DND-41 (cell line): ENCODE measurements at places on chromosomes 2 and 18.

GRCh38 chr2:200786826-200787225 is 24.9 kb upstream of the BZW1 start:
- no peak for DNase-seq

DNA sequence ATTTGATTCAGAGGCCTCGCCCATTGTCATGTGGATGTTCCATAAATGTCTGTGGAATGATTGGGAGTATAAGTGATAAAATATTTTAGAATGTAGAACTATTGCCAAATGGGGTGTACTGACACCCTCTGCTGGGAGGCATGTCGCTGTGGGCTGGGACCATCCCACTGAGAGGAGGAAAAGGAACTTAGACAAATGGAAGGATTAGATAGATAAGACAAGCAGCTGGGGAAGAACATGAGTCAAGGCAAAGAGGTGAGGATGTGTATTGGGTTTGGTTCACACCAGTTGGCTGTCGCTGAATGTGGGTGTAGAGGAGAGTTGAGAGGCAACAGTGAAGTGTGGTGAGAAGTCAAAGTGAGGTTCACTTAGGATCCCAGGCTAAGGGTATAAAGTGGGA is 4.0 kb downstream of the C2orf74 start:
- DNase-seq, result no peak

DNA sequence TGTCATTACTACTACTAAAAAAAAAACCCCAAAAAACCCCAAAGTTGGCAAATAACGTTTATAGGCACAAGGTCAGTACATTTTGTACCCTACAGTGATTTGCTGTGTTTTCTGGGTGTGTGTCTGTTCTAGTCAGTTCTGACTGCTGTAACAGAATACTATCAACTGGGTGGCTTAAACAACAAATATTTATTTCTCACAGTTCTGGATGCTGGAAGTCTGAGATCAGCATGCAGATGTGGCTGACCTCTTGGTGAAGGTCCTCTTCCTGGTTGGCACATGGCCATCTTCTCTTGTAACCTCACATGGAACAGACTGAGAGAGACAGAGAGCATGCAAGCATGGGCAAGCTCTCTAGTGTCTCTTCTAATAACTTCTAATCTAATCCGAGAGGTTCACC is 103.1 kb downstream of the CERS6 start:
- no peak for DNase-seq

DNA sequence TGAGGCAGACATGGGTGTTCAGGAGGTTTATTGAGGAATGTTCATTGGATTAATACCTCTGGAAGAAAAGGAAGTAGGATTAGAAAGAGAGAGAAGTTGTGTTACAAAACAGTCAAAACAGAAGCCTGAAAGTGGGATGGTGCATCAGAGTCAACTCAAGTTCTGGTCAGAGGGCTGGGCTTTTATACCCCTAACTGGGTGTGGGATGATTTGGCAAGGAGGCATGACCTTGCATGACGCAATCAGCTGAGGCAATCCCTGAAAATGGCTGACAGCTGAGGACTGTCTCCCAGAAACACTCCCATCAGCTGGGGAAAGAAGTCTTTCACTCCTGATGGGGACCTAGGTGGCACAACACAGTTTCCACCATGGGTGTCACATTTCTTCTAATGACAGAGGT is 818.2 kb downstream of the SATB2 start:
- no peak for DNase-seq

- no peak for DNase-seq
These were observed 87.7 kb downstream of the TGOLN2 start for GRCh38 chr2:85240055-85240454.

GRCh38 chr2:230930928-230931555 is 6.0 kb upstream of the GPR55 start:
- DNase-seq, result no peak

DNA sequence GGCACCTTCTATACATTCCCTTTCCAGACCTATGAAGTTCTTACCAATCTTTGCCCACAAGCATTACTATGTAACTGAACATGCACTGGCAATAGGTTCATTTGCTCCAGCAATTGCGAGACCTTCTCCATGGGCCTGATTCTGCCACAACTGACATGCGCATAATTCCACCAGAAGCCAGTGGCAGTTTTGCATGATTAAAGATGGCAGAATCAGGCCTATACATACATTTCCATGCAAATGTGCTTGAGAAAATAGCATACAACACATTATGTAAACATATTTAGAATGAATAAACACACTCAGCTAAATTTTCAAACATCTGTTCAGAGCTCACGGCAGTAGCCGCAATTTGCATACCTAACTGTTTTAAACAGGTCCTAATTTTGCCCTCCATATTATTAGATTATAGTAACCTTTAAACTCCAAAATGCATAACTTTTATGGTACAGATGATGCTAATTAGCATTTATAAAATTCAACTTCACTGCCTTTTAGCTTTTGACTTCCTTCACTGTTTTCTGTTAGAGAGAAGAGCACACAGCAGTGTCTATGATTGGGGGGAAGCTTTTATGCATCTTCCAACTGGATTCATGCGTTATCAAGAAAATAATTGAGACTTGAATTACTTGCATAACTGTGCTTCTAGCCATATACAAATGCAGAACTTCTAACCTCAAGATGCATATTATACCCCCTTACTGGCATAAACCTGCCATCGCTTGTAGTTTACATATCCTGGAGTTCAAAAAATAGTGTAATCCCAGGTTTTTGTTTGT is 155.3 kb upstream of the CDH19 start:
- no peak for DNase-seq

DNA sequence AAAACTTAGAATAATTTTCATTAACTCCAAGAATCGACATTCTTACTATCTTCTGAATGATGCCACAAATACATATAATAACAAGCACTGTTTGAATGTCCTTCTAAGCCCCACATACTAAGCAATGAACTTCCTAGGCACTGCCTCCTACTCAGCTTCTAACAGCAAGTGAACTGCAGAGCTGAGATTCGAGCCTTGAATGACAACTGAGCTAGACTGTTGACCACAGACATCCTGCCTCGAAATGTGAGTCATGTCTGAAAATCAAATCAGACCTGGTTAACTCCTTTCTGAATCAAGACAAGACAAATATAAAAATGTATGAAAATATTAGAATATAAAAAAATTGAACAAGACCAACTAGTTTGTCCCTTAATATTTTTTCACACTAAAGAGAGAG is 108.1 kb downstream of the MYT1L start:
- no peak for DNase-seq

DNA sequence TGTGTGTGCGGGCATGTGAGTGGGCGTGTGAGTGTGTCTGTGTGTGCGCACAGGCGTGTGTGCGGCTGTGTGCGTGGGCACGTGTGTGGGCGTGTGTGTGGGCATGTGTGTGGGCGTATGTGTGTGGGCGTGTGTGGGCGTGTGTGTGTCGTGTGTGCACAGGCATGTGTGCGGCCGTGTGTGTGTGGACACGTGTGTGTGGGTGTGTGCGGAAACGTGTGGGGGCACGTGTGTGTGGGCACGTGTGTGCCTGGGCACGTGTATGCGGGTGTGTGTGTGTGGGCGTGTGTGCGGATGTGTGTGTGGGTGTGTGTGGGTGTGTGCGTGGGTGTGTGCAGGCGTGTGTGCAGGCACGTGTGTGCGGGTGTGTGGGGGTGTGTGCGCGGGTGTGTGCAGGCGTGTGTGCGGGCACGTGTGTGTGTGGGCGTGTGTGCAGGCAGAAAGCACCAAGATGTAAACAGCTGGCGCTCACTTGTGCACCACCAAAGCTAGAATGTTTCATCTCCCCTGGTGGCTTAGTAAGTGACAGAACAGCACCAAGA is 31.2 kb upstream of the ALKAL2 start:
- no peak for DNase-seq

- no peak for DNase-seq
These were observed 62.1 kb downstream of the SIGLEC15 start for GRCh38 chr18:45887585-45887984.

DNA sequence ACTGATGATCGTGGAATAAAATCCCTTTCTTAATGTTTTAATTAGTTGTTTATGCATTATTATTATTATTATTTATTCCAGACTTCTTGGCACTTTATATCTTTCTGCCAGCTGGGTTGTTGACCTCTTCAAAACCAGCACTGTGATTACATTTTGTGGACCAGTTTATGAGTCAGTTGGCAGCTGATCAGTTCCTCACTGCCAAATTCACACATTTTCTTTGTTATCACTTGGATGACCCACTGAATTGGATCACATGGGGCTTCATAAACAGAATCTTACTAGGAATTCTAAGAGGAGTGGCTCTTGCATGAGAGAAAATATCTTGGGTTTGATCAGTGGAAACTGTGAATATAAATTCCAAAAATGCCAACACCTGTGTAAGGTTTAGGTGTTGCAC is 321.8 kb upstream of the SPRED2 start:
- DNase-seq, result no peak

DNA sequence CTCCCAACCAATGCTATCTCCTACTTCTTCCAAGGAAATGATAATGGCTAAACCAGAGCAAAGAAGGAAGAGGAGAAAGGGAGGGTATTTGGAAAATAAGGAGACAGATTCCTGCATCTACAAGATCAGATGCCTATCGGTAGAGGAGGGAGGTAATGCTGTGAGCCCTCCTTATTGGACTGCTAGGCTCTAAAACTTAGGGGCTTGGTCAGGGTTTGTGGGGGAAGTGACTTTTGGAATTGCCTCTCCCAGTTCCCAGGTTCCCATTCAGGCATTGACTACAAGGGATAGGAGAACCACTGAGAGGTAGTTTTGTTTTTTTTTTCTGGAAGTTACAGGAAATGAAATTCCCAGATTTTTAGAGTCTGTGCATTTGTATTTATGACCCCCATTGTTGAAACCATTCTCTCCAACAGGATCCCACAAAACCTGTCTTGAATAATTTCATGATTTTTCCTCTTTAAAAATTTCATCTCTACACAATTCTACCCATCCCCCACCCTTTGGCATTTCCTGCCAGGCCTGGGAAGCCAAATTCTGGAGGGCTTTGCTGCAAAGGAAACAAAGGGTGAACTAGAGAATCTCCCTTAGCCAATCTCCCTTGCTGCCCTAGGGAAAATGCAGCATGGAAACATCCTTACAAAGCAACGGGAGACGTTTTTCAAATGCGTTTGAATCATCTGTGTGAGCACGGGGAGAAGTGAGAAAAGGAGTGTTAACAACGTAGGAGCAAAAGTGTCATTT is 282.1 kb upstream of the EPAS1 start:
- no peak for DNase-seq

- DNase-seq, result no peak
These were observed 13.5 kb downstream of the GPR39 start for GRCh38 chr2:132429941-132430573.

DNA sequence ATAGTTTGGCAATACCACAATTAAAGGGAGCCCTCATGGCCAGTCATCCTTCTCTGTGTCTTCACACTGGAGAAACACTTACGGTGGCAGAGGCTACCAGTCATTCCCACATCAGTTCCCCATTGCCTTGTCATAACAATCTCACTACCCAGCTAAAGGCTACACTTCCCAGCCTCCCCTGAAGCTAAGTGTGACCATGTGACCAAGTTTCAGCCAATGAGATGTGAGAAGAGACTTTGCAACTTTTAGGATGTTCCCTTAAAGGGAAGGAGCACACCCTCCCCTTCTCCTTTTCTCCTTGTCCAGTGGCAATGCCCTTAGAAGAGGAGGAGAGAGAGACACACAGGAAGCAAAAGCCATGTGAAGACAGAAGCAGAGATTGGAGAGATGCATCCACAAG is 89.0 kb upstream of the RAB12 start:
- DNase-seq, result no peak

DNA sequence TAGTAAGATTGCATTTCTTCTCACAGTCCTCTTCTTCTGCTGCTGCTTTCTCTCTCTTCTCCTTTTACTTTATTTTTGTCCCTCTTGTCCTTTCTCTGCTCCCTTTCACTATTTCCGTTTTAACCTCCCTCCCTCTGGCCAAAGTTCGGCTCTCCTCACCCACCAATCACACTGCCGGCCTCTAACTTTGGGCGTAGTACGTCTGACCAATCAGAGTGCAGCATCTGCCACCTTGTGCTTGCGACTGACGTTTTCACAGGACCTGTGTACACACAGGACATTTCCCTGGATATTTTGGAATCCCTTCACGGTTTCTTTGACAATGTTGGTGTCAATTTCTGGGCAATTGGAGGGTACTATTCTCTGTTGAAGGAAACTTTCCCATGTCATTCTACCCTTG is 22.6 kb upstream of the ICOS start:
- no peak for DNase-seq

- no peak for DNase-seq
These were observed 267.6 kb downstream of the BCL2 start for GRCh38 chr18:63051928-63052327.

DNA sequence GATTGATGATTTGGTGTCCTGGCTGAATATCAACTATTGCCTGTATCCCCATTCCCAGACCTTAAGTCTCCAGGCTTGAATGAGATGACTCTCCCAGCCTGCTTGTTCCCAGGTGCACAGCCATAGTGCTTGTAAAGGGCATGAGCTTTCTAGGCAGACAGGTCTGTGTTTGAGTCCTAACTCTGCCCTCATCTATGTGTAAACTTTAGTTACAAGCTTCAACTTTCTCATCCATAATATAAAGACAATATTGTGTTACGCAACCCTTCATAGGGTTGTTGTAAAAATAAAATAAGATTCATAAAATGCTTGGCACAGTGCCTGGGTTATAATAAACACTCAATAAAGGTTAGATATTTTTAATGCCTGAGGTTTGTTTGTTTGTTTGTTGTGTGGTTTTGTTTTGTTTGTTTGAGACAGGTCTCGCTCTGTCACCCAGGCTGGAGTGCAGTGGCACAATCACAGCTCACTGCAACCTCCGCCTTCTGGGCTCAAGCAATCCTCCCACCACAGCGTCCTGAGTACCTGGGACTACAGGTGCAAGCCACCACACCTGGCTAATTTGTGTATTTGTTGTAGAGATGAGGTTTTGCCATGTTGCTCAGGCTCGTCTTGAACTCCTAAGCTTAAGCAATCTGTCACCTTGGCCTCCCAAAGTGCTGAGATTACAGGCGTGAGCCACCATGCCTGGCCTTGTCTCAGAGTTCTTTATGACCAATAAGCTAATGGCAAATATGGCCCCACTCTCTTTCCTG is 89.4 kb upstream of the MAPRE2 start:
- no peak for DNase-seq

DNA sequence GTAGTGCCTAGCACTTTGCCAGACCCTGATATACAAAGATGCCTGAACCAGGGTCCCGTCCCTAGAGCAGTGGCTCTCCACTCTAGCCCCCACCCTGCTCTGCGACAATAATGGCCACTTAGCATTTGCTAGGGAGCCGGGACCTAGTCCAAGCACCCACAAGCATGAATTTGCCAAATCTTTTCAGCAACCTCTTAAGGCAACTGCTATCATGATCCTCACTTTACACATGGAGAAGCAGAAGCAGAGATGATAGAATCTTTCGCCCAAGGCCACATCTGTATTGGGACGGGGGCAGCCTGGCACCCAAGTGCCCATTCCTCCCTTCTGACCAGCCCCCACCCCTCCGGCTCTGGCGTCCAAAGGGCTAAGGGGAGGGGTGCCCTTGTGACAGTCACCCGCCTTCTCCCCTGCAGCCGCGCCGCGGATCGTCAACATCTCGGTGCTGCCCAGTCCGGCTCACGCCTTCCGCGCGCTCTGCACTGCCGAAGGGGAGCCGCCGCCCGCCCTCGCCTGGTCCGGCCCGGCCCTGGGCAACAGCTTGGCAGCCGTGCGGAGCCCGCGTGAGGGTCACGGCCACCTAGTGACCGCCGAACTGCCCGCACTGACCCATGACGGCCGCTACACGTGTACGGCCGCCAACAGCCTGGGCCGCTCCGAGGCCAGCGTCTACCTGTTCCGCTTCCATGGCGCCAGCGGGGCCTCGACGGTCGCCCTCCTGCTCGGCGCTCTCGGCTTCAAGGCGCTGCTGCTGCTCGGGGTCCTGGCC is 13.0 kb downstream of the SIGLEC15 start:
- DNase-seq, result no peak
